ENCODE measurements at places on chromosomes 13 and 19.

DNA sequence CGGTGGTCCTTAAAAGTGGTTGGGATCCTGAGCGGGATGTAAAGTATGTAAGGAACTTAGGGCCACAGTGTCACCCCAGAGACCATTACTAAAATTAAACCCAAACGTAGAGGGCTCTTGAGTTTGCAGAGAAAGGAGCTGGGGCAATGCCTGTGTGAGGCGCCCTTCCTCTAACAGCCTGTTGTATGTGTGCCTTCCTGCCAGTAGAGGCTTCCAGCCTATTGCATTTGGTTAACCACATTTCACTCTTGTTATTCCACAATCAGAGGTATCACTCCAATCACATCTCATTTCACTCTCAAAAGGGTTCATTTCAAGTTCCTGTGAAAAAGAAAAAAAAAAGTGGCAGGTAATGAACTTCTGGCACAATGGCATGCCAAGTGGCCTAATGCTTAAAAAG, 29.4 kb downstream of the DIAPH3 start:
- no peak for DNase-seq

DNA sequence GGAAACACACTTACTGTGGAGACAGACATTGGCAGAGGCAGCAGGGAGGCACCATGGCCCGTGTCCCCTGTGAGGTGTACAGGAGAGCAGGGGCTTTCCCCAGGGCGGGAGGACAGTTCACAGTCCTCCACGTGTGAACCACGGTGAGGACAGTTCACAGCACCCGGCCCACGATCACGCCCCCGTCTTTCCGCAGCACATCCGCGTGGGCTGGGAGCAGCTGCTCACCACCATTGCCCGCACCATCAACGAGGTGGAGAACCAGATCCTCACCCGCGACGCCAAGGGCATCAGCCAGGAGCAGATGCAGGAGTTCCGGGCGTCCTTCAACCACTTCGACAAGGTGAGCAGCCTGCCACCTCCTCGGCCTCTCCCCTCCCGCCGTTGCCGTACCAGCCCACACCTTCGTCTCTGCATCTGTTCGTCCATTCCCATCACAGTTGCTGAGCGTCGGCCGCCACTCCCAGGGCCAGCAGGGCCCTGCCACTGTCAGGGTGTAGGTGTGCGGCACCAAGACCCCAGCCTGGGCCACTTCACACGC, 17.4 kb downstream of the CAPN12 start:
- DNase-seq = no peak

DNA sequence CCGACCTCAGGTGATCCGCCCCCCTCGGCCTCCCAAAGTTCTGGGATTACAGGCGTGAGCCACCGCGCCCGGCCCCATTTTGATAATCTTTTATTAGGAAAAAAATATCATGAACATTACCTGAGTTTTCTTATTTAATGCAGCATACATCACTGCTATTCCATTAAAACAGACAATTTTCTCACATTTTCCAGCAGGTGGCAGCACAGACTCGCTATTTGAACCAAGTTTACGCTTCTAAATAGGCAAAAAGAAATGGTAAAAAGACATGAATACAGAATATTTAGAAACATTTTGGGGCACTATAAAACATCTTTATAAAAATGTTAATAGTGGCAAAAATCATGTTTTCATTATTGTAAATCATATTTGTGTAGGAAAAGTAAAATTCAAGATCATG, 903.1 kb downstream of the SLITRK6 start:
- no peak for DNase-seq

DNA sequence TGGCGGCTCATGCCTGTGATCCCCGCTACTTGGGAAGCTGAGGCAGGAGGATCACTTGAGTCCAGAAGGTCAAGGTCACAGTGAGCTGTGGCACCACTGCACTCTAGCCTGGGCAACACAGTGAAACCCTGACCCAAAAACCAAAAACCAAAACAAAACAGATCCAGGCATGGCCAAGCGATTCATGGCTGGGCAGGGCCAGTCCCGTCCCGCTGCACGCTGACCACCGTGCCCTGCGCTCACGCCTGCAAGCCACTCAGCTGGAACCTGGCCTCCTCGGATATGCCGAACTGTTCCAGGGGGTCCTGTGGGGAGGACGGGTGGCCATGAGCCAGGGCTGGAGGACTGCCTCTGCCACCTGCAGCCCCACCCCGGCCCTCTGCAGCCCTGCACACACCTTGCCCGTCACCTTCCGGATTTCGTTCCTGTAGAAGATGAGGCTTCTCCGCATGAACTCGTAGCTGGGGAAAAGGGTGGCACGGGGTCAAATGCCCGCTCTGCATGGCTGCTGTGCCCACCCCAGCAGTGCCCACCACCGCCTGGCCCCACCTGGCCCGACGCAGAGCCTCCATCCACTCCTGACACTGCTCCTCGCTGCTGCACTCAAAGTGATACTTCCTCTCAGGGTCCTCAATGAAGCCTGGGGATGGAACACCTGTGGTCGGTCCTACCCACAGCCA, 2.4 kb downstream of the PLEKHJ1 start:
- no peak for DNase-seq

DNA sequence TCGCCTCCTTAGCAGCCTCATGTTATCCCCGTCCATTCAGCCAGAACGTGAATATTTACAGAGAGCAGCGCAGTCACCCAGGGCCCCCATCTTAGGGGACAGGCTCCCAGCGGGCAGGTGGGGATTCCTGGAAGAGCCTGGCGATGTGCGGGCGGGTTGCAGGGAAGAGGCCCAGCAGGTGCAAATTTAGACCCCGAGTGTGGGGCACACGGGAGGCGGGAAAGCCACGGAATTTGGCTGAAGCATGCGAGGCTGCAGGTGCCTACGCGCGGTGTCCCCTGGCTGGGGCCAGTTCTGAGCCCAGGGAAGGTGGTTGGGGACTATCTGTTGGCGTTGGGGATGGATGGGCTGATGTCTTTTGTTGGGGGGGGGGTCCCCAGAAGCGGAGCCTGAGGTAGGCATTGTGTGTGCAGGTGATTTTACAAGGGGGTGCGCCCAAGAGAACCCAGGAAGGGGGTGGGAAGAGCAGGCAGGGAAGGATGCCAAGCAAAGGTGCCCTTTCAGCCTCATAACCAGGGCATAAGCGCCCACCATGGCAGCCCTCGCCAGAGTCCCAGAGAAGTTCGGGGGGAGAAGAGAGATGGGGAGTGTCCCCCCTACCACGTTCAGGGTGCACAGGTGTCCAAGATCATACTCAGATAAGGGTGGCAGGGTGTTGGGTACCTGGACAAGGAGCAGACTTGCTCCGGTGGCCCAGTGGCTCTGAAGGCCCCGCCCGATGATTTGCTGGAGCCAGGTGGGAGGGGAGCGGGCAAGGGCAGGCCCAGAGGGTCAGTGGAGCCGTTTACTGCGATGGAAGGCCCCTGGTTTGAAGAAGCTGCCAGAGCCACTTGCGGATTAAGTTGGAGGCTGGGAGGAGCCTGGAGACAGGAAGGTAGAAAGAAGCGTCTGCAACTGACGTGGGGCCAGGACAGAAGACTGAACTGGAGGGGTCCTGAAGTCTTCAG, 1.2 kb downstream of the TPGS1 start:
- no peak for DNase-seq
